ENCODE measurements at places on chromosomes 5 and 9.
A peak's percentile ranks its signal among the peaks of the same experiment; 100 is the strongest.

DNA sequence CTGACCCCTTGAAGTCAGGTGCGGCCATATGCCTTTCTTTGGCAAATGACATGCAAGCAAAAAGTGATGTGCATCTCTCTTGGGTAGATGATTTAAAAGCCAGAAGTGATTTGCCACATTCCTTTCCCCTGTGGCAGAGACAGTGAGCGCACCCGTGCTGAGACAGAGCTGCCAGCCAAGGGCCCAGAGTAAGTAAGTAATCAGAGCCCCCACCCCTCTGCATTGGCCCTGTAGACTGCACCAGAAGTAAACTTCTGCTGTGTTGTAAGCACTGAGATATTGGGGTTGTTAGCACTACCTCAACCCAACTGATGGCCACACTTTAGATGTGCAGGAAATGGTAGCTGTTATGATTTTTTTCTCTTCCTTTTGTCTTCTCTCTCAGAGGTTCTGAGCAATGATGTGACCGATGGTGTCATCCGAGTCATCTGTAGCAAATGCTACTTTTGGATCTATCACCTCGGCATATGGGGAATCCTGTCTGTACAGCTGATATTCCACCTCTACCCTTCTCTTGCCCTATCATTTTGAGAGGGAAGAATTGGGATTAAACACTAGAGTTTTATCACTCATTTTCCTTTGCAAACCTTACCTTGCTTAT is 58.0 kb downstream of the DOCK2 start:
- DNase-seq: peak; percentile 91

GRCh38 chr5:124040799-124041198 is 528.8 kb downstream of the CSNK1G3 start:
- no peak for DNase-seq

- peak; percentile 45 for DNase-seq
Measured at GRCh38 chr5:119333421-119333851, 22.4 kb upstream of the TNFAIP8 start.

DNA sequence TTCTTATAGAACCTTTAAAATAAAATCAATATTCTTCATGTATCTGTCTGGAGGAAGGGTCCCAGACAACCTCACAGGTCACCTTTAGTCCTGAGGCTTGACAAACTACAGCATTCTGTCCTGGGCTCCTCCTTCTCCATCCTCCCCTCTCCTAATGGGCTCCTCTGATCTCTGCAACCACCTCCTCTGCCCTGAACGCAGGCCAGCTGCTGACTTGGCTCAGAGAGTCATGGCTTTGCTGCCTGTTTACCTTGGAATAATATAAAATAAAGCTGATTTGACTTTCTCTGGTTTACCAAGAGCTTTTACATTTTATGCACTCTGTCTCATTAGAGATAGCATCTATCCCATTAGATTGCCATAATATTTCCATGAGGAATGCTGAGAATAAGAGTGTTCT is 159.4 kb downstream of the SEMA6A start:
- no peak for DNase-seq

DNA sequence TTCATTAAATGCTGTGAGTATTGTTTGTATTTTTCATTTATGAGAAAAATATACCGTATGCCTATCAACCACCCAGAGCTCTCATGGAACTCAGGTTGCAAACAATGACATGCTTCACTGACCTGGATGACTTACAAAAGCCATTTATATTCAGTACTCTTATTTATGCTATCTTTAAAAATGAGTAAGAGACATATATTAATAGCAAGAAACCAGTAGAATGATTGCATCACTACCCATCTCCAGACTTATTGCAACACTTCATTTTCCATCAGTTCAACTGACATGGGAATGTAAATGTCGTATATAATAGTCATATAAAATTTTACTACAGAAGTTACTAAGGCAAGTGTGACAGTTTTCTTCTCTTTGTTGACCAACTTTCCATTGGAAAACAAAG is 69.1 kb downstream of the OTP start:
- DNase-seq: peak; percentile 8

GRCh38 chr5:171168171-171168570 is 140.9 kb upstream of the TLX3 start:
- no peak for DNase-seq

DNA sequence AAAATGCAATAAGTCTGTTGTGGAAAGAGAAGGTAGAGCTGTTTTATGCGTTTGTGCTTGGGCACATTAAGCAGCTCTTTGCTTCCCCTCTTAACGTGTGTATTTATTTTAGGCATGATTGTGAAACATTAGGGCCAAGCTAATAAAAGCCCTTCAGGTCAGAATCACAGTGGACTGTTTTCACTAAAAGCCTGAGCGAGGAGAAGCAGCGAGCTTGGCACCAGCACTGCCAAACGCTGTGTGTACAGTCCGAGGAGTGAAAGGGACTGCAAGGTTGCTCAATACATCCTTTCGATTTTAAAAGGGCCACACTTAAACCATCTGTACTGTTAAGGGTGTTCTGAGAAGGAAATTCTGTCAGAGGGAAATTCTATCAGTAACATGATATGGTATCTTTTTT is 107.2 kb upstream of the CKMT2 start:
- no peak for DNase-seq

GRCh38 chr9:130630506-130631330 is 33.7 kb upstream of the PRDM12 start:
- DNase-seq: no peak

DNA sequence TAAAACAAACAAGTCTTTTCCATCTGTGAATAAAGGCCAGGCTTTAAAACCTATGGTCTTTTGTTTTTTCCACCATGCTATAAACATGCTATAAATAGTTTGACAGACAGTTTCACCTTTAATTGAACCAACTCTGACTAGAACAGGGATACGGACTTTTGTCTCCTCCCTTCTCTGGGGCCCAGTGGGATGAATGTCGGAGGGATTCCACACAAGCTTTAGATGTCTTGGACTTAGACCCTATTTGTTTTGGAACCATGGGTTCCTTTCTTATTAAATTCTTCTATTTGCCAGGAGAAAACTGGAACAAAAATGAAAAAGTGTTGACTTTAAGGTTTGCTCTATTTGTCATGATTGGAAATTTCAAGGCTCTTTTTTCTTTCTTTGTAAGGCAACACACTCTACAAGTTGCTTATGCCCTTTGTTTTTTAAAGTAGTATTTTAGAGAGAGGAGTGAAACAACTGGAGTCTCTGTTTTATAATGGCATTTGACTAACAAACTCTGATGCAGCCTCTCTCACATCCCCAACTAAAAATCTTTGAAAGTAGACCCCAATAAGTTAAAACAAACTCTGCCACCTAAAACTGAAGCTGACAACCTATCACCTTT is 145.3 kb downstream of the MLLT3 start:
- DNase-seq: no peak

GRCh38 chr5:149911031-149911430 is 33.6 kb downstream of the PDE6A start:
- no peak for DNase-seq

GRCh38 chr5:129382921-129383672 is 77.0 kb upstream of the ADAMTS19 start:
- DNase-seq: no peak

DNA sequence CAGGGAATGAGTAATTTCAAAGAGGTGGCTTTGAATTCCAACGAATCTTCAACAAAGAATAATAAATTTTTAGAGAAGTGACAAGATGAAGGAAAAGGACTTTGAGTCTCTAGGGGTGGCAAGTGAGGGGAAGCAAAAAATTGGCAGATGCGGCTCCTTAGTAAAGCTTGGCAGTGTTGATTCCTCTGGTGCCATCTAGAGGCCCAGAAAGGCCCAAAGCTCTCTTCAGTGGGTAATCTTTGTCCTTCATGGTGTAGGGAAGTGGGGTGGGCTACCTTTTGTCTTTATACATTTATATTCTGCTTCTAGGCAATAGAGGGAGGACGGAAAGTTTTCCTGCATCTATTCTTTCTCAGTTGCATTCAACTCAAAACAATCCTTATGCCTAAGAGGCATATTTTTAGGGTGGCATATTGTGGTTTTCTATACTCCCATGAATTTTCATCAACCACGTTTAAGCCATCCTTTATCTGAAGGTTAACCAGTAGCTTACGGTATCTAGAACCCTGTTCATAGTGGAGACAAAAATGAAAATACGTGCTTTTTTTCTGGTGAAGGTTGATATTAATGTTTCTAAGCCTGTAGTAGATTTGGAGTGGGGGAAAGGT is 17.5 kb upstream of the ROPN1L start:
- peak; percentile 37 for DNase-seq

GRCh38 chr5:179276838-179277395 is 68.3 kb downstream of the ADAMTS2 start:
- no peak for DNase-seq
